MM.1S (cell line): ENCODE measurements at places on chromosomes 2 and 18.

DNA sequence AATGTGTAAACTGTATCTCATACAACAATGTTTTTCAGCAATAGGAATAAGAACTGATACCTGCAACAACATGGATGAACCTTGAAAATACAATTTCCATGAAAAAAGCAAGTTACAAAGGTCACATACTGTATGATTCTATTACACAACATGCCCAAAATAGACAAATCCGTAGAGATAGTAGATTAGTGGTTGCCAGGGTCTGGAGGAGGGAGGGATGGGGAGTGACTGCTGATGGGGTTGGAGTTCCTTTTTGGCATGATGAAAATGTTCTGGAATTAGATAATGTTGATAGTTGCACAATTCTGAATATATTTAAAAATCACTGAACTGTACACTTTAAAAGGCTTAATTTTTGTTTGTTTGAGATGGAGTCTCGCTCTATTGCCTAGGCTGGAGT lies 33.8 kb downstream of the UBXN4 start:
- no peak for DNase-seq

GRCh38 chr2:5391362-5391761 lies 300.8 kb upstream of the SOX11 start:
- no peak for DNase-seq

DNA sequence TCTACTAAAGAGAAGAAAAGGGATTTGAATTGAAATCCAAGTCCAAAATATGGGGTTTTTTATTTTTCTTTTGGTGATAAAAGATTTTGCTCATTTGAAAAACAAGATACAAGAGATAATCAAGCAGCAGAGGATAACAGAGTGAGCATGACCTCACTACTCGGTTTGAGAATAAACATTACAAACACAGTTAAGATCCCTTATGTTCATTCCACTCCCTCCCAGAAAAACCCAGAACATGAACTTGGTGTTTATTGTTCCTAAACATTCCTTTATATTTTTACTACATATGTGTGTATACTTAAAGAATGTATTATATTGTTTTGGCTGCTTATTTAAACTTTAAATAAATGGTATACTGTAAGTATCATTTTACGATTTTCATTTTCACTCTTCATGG lies 146.6 kb upstream of the CHAC2 start:
- DNase-seq = no peak

DNA sequence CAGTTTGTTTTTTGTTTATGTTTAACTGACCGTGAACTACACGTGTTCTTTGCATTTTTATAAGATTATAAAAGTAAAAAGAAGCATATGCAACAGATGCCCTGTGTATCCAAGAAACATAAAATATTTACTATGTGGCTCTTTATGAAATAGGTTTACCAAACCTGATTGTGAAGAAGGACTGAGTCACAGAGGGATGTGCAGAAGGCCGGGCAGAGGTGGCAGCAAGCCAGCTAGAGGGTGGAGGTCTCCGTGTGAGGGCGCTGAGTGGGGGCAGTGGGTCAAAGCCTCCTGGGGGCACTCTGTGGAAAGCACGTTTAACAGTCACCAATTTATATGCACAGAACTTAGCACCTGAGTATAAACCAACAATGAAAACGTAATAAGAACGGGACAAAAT lies 97.2 kb downstream of the TMEM18 start:
- no peak for DNase-seq

- DNase-seq = no peak
Measured at GRCh38 chr18:21314724-21315123, 72.7 kb downstream of the GREB1L start.

- DNase-seq = no peak
Measured at GRCh38 chr2:33180915-33181314, 234.2 kb downstream of the LTBP1 start.

DNA sequence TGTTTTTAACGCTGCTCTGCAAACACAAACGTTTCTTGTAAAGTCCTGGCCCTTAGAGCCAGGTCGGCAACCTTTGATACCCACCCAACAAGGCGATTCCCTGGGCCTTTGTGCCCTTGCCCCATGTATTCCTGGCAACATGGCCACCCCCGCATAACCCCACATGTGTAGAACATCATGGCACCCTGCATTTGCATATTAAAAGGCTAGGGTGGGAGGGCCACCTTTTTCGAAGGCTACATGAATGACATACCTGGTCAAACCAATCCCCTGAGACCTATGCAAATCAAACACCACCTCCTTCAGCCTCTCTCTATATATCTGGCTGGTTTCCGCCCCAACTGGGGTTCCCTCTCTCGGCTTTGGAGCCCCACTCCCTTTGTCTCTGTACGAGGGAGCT lies 105.2 kb downstream of the MYO5B start:
- DNase-seq = no peak

GRCh38 chr2:102544182-102544581 lies 71.2 kb downstream of the SLC9A4 start:
- no peak for DNase-seq

DNA sequence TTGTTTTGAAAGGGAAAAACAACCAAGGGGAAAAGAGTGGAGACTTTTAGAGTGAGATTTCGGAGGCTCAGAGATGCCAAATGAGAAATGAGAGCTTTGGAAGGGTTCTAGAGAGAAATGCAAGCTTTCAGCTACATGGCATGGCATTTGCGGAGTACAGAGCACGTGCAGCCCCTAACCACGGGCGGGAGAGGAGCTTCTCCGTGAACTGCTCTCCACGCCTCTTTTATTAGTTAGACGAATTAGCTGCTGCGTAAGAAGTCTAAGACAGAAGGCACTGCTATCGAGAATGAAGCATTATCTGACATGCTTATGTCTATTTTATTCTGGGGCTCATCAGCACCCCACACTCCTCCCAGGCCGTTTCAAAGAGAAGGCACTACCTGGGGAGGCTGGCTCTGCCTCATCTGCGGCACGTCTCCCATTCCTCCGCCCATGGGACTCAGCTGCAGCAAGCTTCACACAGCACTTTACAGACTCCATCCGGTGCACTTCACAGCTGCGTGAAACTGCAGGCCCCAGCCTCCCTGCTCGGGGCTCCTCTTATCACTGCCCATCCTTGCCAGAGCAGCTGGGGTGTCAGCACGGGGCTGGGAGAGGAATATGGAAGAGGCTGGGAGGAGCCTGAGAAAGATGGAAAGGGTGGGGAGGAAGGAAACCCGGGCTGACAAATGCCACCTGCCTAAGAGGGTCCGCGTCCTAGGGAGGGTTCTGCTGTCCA lies 207.3 kb upstream of the APCDD1 start:
- DNase-seq = no peak

DNA sequence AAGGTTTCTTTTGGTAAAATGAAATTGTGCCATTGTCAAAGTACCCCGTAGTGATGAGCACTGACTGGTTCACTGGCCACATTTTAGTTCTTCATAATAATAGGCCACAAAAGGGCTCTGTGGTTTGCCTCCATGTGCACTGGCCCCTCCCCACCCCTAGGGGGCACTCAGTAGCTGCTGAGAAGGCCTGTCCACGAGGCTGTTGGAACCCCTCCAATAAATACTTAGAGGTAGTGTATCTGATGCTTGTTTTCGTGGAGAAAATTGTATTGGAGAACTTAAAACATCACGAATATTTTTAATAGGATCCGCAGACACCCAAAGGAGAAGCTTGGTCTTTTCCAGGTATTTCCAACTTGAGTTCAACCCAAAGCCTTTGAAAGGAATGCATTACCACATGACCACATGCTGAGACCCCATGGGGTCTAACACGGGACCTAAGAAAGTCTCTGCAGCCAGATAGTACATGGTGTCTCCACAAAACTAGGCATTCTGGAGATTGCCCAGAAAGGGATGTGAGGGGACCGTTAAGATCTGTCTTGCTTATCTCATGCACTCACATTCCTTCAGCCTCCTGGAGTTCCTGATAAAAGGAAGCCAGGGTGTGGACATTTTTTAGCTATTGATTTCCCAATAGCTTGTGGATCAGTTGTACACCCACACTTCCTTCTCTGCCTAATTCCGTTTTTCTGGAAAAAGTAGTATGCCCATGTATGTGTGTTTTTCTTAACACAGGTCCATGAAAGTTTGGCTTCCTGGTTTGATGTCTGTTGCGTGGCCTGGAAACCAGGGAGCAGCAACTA lies 28.5 kb upstream of the NOSTRIN start:
- DNase-seq = peak; percentile 51
